ENCODE measurements at places on chromosomes 2 and 18.

DNA sequence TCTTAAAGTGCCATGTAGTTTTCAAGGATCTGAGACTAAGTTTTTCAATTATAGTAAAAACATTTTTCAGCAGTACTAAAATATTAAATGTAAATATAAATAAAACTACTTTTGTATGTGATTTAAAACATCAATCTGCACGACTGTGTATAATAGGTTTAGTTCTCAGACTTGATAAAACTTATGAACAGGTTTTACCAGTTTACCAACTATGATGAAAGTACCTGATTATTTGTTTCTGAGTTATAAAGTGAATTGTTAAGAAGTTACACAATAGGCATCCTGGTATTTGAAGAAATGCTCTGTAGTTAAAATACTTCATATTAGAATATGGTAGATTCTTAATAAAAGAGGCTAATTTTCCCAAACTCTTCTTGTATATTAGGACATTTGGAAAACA lies 14.8 kb downstream of the RELCH start:
- DNase-seq: no peak

DNA sequence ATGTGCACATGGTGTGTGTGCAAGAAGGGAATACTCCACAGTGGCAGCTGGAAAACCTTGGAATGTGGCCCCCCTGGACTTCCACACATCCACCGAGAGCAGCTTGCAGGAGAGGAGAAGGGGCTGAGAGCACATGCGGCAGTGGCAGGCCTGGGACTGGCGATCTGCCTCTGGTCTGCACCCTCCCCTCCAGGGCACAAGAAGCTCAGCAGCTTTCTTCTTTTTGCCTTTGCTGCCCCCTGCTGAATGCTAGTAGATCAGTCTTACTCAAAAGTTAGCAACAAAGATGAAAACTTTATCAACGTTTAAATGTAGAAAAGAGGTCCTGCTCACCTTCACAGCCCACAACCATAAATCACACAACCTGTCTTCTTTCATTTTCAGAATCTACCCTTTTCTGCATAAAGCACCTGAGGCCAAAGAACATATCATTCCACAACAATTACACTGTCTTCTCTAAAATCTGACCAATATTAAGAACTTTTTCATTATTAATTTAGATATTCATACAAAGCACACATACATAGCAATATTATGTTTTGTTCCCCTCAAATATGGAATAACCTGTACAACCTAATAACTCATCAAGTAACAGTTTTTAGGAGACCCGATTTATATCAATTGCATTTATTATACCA lies 34.6 kb downstream of the TGFBRAP1 start:
- no peak for DNase-seq

GRCh38 chr18:48858676-48859075 lies 92.1 kb downstream of the SMAD7 start:
- no peak for DNase-seq

- DNase-seq: no peak
Observed at GRCh38 chr2:76998704-76999103, 523.5 kb downstream of the LRRTM4 start.

DNA sequence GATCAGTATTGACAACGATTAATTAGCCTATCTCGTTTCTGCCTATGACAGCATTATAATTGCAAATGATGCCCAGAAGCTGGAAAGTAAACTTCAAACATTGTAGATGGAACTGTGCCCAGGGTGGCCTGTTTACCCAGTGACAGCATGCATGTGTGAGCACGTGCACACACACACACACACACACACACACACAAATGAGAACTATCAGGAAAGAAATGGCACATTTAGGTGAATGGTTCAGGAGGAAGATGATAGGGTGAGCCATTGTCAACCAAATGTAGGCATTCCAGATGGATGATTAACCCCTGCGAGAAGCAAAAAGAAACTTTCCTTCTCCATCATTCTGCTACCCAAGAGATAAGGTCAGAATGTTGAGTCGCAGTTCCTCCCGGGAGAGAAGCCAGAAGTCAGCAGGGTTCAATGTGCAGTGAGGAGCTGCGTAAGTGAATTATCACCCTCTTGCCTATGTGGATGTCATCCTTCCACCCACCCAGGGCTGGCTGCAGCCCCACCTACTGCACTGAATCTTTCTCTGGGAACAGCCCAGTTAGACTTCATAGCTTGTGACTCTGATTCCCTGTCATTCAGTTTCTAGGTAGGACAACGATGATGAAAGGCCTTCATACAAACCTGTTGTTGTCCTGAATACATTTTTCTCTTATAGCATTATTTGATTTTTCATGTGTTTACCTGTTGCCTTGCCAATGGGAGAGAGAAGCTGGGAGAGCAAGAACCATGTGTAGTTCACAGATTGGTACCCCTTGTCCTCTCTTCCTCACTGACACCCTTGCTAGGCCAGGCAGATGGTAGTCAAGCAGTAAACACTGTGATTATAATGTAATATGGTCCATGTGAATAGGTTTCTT lies 3.5 kb upstream of the APOB start:
- DNase-seq: no peak

GRCh38 chr2:5978131-5978751 lies 286.1 kb downstream of the SOX11 start:
- DNase-seq: no peak

Measured in activated naive CD4-positive, alpha-beta T cell (primary cell).